ENCODE measurements at places on chromosomes 5 and 9.

- no peak for DNase-seq
Measured at GRCh38 chr9:61671276-61671973, 481.6 kb downstream of the SPATA31A7 start.

GRCh38 chr5:109619021-109619460, 70.7 kb upstream of the MAN2A1 start:
- no peak for DNase-seq

DNA sequence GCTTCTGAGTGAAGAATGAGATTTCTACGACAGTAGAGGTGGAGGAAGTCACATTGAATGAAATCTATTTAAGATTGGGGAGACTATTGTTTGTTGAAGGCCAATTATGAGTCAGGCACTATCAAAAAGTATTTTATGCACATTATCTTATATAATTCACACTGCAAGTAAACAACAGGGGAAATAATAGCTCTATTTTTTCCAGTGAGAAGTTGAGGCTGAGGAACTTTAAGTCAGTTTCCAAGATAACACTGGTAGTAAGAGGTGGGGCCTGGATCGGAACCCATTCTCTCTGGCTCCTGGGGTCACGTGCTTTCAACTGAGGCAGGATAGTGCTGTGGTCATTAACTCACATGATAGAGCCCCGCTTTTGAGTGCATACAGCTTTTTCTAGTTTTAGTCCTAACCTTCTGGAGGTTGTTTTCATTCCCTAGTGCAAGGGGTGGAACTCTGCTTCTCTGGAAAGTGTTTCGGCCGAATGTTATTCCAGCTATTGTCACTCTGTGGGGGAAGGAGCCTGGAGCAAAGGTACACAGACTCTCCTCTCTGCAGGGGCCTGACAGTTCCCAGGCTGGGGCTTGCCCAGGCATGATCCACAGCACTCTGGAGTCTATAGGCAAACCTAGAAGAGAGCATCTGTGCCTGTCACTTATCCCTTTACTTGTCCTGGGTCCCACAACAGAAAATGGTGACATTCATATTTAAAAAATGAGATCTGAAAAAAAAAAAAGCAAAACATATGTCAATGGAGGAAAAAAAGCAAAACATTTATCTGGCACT, 352.4 kb upstream of the ACTBL2 start:
- peak; percentile 50 for DNase-seq

DNA sequence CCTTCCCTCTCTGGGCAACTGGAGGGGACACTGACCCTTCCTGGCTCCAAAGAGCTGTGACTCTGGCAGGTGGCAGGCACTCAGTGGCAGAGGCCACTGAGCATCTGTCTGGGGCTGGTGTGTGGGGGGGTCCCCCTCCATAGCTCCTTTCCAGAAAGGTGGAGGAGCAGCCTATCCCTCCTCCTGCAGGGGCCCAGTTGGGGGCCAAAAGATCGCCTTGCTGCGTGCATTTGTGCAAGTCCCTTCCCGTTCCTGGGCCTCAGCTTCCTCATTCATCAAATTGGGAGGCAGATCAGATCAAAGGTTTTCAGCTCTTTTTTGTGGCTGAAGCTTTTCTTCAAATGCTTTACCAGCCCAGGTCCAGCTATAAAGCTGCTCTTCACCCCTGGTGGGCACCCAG, 77.7 kb downstream of the NTNG2 start:
- DNase-seq, result no peak

- no peak for DNase-seq
Measured at GRCh38 chr9:26171691-26172090, 493.4 kb upstream of the TUSC1 start.

- no peak for DNase-seq
Measured at GRCh38 chr5:177364159-177364962, 6.6 kb downstream of the RGS14 start.
